ENCODE measurements at places on chromosomes 3 and 15. TPM values are rescaled to one million over a fixed set of nuclear protein-coding genes. Genes with fewer than 3 reads are reported as not detected.

GRCh38 chr3:142149673-142149992 is 289 bp upstream of the TFDP2 start:
- no peak for DNase-seq

GRCh38 chr3:97958396-97958795 is 13.8 kb downstream of the RIOX2 start:
- DNase-seq, result peak; percentile 85

- DNase-seq, result no peak
These were observed 55.3 kb downstream of the SLTM start for GRCh38 chr15:58877999-58878825.

- DNase-seq, result no peak
These were observed 102.9 kb upstream of the CHRM5 start for GRCh38 chr15:33865416-33865815.

DNA sequence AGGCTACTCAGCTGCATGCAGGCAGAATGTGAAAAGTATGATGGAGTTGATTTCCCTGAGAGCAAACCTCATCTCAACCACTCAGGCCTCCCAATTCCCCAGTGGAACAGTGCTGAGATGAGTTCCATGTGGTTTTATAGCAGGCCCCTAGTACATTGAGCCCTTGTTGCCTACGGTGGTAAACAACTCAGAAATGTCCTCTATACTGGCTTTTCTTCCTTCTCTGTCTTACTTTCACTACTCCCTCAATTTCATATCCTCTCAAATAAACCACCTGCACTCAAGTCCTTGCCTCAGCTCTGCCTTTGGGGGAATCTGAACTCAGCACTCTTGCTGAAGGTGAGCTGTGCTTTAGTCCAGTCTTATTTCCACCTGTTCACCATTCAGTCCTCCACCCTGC is 399.9 kb downstream of the PDCD6IP start:
- no peak for DNase-seq

- peak; percentile 47 for DNase-seq
These were observed 17.7 kb downstream of the CPN2 start for GRCh38 chr3:194333212-194333980.

- DNase-seq, result peak; percentile 27
These were observed 2.5 kb upstream of the PLCB2 start for GRCh38 chr15:40310001-40310959.

GRCh38 chr3:186454881-186455703 is 89.1 kb downstream of the CRYGS start:
- no peak for DNase-seq

GRCh38 chr3:159668990-159669476 is 319.6 kb upstream of the IL12A start:
- DNase-seq, result peak; percentile 99

DNA sequence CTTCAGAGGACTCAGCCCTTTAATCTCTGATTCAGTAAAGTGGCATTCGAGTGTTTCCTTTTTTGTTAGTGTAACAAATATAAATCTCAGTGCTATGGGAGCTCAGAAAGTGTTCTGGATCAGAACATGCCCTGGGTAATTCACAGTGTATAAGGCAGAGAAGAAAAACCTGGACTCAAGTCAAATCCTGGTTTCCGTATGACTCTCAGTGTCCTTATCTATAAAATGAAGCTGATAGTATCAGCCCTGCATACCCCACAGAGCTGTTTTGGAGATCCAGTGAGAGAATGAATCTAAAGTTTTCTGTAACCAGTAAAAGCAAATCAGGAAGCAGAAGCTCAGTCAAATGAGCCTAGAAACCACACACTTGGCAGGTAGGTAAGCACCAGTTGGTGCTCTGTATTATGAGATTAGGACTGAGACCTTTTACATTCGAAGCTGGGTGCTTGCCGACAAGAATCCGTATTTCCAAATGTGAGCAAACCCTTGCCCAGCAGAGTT is 67.2 kb downstream of the IL1RAP start:
- no peak for DNase-seq

DNA sequence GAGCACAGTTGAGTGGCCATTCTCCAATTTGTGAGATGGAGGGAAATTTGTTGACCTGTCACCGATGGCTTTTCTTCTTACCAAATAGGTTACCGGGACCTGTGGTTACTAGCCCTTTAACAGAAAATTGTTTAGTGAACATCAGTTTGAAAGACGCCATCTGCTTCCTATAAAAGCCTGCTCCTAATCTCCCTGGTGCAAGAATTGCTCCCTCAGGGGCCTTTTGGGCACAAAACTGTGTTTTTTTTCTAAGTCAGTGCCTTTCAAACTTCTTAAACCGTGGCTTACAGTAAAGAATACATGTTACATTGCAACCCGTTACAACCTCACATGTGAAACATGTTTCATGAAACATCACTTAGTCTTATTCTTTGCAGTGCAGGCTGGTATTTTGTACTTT is 15.0 kb downstream of the CACNA2D3 start:
- DNase-seq, result no peak

DNA sequence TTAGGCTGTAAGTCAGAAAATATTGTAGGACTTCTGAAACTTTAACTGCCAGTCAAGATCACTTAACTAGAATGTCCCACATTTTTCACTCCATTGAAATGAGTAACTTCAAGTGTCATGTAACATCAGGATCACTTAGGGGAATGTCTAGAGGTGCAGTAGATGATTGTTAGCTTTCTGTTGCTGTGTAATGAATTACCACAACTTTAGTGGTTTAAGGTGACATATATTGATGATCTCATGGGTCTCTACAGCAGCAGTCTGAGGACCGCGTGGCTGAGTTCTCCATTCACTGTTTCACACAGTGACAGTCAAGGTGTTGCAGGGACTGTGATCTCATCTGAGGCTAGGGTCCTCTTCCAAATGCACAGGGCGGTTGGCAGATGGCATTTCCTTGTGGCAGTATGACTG is 82.7 kb downstream of the SLC25A26 start:
- DNase-seq, result peak; percentile 65

DNA sequence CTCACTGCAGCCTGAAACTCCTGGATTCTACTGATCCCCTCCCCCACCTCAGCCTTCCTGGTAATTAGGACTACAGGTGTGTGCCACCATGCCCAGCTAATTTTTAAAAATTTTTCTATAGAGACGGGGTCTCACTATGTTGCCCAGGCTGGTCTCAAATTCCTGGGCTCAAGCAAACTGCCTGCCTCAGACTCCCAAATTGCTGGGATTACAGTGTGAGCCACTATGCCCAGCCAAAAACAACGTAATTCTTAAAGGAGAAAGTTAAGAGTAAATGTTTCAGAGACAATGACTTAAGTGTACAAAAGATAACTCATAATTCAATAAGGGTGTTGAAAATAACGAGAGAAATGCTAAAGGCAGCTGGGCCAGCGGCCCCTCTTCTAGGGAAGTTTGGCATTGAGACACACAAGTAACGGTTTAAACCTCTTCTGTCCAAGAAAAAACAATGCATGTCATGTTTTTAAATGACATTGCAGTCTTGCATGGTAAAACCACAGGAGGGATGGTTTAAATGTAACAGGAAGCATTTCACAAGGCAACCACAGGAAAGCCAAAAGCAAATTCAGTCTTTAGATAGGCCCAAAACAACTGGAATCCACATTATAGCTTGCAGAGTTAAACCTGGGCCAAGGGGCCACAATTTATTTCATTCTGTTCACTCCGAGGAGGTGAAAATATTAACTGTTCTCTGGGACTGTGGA is 5.1 kb downstream of the PROK2 start:
- peak; percentile 36 for DNase-seq

- DNase-seq, result no peak
These were observed 34.7 kb downstream of the EPHB1 start for GRCh38 chr3:134829721-134830120.

- DNase-seq, result no peak
These were observed 22.6 kb downstream of the PDZRN3 start for GRCh38 chr3:73602170-73602569.

GRCh38 chr3:106794442-106794841 is 582.8 kb upstream of the CCDC54 start:
- no peak for DNase-seq

DNA sequence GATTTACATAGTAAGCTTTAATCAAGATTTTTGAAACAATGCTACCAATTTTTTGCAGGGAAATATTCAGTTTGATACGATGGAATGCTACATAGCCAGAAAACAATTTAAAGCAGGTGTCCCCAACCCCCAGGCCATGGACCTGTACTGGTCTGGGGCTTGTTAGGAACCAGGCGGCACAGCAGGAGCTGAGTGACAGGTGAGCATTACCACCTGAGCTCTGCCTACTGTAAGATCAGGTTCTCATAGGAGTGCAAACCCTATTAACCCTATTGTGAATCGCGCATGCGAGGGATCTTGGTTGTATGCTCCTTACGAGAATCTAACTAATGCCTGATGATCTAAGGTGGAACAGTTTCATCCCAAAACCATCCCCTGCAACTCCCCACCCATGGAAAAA is 322.6 kb upstream of the NECTIN3 start:
- no peak for DNase-seq

- no peak for DNase-seq
These were observed 52.0 kb downstream of the CCR3 start for GRCh38 chr3:46293991-46294833.

- no peak for DNase-seq
These were observed 72.3 kb downstream of the CD47 start for GRCh38 chr3:108018552-108018951.

- DNase-seq, result no peak
These were observed 13.5 kb downstream of the TMC3 start for GRCh38 chr15:81360491-81360890.

DNA sequence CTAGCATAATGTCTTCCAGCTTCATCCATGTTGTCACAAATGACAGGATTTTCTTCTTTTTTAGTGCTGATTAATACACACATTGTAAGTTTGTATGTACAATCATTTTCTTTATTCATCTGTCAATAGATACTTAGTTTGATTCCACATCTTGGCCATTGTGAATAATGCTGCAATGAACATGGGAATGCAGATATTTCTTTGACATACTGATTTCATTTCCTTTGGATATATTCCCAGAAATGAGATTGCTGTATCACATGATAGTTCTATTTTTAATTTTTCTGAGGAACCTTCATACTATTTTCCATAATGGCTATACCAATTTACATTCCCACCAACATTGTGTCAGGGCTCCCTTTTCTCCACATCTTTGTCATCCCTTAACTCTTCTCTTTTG is 117.9 kb downstream of the MEIS2 start:
- DNase-seq, result no peak

DNA sequence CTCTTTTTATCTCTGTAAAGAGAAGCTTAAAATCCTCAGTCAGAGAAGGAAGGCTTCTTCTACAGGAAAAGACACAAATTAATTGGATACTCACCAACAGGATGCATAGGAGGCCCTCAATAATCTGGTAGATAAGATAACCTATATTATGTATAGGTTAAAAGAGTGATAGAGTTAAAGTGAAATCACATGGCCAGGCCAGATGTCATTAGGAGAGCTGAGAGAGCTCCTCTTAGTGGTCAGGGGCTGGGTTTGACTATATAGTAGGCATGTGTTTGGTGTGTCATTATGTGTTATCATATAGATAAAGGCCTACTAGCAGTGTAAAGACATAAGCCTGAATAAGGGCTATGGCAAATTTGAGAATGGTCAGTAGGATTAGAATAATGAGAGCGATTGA is 479.3 kb downstream of the EPHA3 start:
- no peak for DNase-seq

DNA sequence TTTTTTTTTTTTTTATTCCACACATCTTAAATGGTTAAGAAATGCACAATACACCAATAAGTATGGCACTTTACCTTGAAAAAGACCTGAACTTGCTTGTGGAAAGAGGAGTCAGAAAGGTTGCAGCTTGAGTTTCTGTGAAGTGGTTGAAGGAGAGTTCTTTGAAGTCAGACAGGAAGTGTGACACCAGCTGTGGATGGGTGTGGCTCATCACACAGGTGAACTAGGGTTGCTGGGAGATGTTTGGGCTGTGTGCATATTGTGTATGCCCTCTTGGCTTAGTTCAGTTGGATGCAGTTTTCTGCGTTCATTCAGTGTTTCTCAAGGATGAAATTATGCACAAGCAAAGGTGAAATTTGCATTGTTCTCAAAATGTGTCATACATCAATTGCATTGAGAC is 6.3 kb downstream of the AEN start:
- no peak for DNase-seq

SNURF gene
- total RNA-seq, result 8.0 TPM

TMCO5A gene
- not detected for total RNA-seq

GMPPB gene
- 53.7 TPM for total RNA-seq

GOLGA8J gene
- total RNA-seq, result 0.10 TPM

REC114 gene
- not detected for total RNA-seq

MUC20 gene
- 1.1 TPM for total RNA-seq

ZNF662 gene
- total RNA-seq, result 4.9 TPM

PLSCR5 gene
- not detected for total RNA-seq

RLBP1 gene
- total RNA-seq, result not detected

FANCD2OS gene
- total RNA-seq, result not detected

AMIGO3 gene
- total RNA-seq, result not detected

ACSBG1 gene
- total RNA-seq, result not detected

PLIN1 gene
- not detected for total RNA-seq

GPR87 gene
- 10.0 TPM for total RNA-seq

MEIS2 gene
- total RNA-seq, result 0.52 TPM

UNC13C gene
- under 0.01 TPM for total RNA-seq
